ENCODE measurements at places on chromosomes 12 and 14.

GRCh38 chr12:1011091-1011490 lies 20.1 kb downstream of the ERC1 start:
- no peak for DNase-seq

- DNase-seq = no peak
Observed at GRCh38 chr12:132267873-132268272, 61.5 kb downstream of the GALNT9 start.

DNA sequence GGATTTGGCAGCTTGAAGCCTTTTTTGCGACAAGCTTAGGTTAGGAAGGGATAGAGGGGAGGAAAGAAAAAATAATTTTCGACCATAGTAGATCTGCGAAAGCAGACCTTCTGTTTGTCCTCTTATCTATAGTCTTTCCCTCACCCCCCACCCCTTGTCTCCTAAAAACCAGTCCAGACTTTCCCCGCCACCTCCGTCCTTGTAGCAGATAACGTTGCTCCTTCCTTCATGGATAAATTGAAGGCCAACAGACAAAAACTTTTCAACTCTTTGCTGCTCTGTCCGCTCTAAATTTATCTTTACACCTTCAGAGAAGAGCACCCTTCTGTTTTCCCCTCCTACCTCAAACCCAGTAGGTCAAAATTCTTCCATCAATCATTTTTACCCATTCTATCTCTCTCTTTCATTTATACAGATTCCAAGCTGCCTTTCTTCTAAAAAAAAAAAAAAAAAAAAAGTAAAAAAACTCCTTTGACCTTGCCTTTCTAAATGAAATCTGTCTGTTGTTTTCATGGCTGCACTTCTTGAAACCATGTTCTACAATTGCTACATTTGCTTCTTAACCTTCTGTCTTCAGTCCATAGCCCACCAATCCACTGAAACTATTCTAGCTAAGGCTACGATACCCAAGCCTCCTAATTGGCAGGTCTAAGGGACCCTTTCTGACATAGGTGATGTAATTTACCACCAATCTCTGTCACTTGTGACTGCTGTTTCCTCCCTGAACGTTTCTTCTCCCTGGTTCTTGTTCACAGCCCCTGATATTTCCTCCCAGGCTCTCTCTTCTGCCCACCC lies 11.1 kb upstream of the NEMF start:
- DNase-seq = no peak

GRCh38 chr14:48250575-48250974 lies 575.2 kb upstream of the MDGA2 start:
- DNase-seq = no peak

DNA sequence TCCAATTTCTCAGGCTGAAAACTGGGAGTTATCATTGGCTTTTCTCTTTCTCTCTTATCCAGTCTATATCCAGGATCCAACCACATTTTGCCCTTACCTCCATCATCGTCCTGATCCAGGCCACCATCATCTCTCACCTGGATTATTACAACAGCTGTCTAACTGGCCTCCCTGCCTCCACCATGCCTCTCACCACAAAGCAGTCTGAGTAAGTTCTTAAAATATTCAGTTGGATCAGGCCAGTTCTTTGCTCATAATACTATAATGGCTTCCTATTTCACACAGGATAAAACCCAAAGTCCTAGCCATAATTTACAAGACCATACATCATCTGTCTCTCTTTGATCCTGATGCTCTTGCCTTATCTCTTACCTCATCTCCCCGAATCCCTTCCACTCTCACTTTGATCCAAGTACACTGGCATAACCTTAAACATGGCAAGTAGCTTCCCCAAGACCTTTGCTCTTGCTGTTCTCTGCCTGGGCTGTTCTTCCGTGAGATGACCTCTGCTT lies 133.4 kb upstream of the RAP1B start:
- peak; percentile 16 for DNase-seq

DNA sequence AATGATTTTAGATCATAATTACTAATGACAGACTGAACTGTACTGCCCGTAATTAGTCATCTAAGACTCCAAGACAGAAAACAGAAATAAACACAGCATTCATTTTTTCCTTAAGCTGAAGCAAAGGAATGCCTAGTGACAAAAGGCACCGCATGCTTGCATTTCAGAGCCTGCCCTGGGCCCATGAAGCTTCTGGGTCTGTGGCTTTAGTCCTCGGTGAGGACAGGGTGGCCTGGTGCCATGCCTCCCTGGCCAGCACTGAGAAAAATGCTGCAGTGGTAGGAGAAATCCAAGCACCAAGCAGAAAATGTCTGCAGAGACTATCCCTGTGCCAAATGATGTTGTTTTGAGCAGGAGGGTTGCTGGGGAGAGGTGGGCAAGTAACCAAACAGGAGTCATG lies 171.6 kb downstream of the CALM1 start:
- DNase-seq = no peak

- DNase-seq = peak; percentile 73
Observed at GRCh38 chr12:103877934-103878510, 37.0 kb upstream of the NT5DC3 start.

GRCh38 chr12:65845751-65846537 lies 21.7 kb downstream of the HMGA2 start:
- no peak for DNase-seq

GRCh38 chr14:20455355-20456300 lies 602 bp downstream of the APEX1 start:
- DNase-seq = no peak

DNA sequence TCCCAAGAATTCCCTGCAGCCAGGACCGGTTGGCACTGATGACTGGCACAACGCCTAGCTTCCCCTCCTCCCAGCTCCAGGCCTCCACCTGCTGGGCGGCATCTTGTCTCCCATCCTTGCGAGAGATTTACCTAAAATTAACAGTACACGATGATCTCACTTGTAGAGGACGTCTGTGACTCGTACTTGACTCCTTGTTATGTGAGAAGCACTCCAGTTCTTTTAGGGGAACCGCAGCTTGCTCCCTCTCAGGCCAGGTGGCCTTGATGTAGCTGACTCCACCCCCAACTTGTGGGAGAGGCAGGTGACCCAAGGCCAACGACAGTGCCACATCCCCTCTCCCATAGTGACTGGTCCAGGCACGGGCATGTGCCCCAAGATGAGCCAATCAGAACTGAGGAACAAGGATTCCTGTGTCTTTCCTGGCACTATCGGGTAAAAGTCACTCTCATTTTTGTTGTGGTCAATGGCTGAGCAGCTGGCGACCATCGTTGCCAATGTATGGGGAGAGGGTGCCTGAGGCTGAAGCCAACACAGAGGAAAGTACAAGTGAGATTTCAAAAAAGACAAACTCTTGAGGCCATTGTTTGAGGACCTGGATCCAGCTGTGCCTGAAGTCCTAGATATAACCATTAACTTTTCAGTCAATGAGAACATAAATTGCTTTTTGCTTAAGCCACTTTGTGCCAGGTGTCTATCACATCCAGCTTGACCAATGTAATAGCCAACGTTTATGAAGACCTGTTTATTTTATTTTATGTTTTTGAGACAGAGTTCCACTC lies 208.7 kb downstream of the RBM19 start:
- peak; percentile 18 for DNase-seq

DNA sequence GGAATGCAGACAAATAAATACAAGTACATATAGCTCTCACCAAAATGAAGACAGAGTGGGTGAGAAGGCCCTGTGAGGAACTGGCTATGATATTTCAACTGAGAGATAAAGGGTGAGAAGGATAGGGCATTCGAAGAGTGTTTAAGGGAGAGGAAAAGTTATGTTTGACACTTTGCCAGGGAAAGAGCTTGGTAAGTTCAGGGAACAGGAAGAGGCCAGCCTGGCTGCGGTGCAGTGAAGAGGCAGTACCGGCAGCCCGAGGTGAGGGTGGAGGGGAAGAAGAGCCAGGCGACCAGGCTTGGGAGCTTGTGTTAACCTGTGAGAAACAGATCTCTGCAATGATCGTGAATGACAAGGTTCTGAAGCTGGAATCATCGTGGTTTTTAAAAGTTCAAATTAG lies 84.7 kb upstream of the RFX4 start:
- DNase-seq = no peak

DNA sequence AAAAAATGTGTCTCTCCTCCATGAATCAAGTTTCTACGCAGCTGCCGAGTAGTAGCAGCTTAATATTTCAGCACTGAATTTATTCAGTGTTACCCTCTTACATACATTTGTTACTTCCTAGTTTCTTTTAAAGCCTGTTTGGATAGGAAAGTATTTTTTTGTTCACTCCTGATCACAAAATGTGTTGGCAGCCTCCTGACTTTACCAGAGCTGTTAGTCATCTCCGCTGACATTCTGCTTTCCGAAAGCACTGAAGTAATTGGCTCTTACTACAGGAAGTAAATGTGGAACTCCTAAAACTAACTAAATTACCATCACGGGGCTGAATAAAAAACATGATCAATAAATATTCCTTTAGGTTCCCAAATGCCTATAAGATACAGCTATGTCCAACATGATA lies 225.5 kb downstream of the EPS8 start:
- peak; percentile 58 for DNase-seq

- no peak for DNase-seq
Observed at GRCh38 chr12:88893801-88894200, 313.5 kb upstream of the KITLG start.

DNA sequence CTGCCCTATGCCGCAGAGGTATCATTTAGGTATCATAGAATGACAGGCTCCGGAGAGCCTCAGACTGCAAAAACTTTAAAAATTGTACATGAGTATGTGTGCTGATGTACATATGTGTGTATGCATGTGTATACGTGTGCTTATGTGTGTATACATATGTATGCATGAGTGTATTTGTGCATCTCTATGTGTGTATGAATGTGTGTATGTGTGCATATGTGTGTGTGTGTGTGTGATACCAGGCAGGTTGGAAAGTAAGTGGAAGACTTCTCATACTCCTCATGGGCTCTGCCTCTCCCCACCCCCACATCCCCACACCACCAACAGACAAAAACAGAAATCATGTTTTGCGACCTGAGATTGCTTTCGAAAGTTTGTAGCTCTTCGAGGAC lies 621 bp upstream of the TMEM117 start:
- no peak for DNase-seq

DNA sequence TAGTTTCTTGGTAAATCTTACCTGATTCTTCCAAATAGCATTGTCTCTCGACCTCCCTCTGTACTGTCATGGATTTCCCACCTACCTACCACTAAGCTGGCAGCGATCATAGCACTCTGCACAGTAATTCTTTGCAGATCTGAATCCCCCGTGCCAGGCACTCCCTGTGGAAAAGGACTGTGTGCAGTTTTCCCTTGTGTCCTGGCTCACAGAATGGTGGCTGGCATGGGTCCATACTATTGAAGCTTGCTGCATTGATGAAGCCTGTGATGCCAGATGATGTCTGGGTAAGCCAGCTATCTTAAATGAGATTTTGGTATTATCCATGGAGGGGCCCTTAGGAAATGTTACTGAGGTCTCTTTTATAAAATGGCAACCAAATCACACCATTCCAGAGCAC lies 135.7 kb downstream of the RPAP3 start:
- no peak for DNase-seq

DNA sequence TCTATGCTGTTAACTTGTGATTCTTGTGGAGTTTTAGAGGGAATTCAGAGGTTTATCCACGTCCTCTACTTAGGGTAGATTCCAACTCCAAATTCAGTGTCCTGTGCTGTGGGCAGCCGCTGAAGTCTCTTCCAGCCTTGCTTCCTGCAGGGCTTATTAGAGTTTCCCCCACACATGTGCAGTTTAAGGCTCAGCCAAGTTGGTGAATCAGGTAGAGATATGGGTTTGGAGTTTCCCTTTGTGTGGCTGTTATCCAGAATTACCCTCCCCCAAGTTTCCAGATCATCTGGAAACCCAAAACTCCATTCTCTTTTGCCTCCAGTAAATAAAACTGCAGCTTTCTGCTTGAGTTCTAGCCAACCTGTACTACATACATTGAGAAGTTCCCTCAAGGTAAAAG lies 853.7 kb downstream of the GALC start:
- DNase-seq = peak; percentile 62

GRCh38 chr12:125280482-125281377 lies 215.5 kb downstream of the AACS start:
- DNase-seq = no peak

- DNase-seq = no peak
Observed at GRCh38 chr14:89988787-89989186, 33.1 kb downstream of the TDP1 start.

DNA sequence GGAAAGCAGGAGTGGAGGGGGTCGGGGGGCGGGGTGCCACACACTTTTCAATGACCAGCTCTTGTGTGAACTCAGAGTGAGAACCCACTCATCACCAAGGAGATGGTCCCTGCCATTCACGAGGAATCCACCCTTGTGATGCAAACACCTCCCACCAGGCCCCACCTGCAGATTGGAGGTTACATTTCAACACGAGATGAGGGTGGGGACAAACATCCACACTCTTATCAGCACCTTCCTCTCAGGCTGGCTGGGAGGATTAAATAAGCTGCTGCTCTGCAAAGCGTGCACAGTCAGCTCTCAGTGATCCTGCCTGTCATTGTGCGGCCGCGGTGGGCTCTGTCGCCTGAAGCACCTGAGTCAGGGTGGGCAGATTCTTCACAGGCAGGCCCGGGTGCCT lies 39.7 kb downstream of the AACS start:
- no peak for DNase-seq

DNA sequence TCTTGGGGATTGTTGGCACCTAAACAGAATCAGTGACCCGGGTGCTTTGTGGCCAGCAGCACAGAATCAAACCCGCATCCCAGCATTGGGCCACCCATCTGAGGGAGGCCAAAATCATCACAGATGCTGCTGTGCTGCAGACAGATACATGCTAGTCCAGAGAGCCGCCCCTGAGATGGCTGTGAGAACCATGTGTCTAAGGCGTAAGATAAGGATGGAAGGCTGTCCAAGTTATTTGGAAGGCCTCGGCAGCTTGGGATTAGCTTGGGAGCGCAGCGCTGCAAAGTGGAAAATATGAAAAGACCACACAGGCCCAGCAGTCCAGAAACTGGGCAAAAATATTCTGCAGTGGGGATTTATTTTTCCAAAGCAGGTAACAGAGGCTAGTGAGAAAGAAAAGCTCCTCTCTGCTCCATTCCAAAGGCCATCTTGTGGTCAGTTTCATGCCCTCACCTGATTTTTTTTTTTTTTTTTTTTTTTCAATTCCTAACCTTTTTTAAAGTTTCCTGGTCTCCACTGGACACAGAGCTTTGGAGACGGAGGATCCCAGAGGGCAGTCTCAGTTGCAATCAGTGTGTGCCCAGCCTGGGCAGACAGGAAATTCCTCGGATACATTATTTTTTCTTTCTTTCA lies 178.9 kb upstream of the BCL2L14 start:
- DNase-seq = no peak

- DNase-seq = no peak
Observed at GRCh38 chr12:115174920-115175319, 490.9 kb upstream of the TBX3 start.

- peak; percentile 2 for DNase-seq
Observed at GRCh38 chr14:46290706-46291105, 360.9 kb downstream of the RPL10L start.

GRCh38 chr14:104424406-104425072 lies 155.0 kb upstream of the C14orf180 start:
- no peak for DNase-seq

GRCh38 chr14:23864259-23864658 lies 89.3 kb upstream of the DHRS4 start:
- no peak for DNase-seq

- DNase-seq = peak; percentile 92
Observed at GRCh38 chr14:81400202-81400678, at the start of gene STON2. Gene STON2, minus strand, starts transcription at chr14:81400324. Its CDS starts 1,942 bp downstream, at chr14:81398382.

GRCh38 chr12:123441523-123442164 lies 5.2 kb upstream of the RILPL2 start:
- no peak for DNase-seq

Data from foreskin keratinocyte (primary cell).